ENCODE measurements at places on chromosomes 3 and 15.

DNA sequence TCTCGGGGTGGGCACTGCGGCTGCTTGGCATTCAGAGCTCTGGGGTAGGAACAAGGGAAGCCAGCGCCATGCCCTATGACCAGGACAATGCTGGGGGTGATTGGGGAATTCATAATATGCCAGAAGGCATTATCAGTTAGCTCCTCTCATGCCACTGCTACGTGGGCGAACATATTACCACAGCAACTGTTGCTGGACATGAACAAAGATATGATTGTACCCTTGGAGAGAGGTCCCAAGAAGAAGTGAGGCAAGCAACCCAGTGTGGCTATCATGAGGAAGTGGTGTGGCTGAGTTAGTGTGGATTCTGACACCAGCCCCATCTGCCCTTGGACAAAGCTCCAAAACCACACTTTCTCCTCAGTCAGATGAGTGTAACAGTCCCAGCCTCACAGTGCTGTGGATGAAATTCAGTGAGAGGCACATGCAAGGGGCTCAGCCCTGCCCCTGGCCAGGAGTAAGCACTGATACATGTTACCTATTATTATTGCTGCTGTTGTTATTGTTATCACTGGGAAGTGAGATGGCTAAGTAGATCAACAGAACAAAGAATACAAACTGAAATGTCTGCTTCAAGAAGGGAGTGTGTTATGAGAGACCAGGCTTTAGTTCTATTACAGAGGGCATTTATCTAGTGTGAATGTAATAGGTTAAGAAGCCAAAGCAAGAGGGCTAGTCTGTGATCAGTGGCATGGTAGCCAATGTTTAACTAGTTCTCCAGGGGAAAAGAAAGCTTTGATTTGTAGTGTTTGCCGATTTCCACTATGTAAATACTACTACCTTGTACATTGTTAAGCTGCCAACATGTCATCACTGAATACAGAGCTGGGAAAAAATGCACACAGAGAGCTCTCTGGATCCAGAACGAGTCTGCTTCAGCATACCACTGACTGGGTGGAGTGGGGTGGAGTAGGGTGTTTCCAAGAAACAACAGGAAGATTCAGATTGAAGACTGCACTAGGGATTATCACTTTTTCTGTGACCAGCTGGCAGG, 222.3 kb upstream of the EIF1B start:
- no peak for DNase-seq

- DNase-seq = no peak
These were observed 790.1 kb downstream of the PLOD2 start for GRCh38 chr3:145370870-145371269.

- no peak for DNase-seq
These were observed 8.7 kb downstream of the DISP2 start for GRCh38 chr15:40366457-40367370.

- DNase-seq = no peak
These were observed 206.8 kb downstream of the MAGI1 start for GRCh38 chr3:65831733-65832425.
